ENCODE measurements at places on chromosomes 6 and 20.

DNA sequence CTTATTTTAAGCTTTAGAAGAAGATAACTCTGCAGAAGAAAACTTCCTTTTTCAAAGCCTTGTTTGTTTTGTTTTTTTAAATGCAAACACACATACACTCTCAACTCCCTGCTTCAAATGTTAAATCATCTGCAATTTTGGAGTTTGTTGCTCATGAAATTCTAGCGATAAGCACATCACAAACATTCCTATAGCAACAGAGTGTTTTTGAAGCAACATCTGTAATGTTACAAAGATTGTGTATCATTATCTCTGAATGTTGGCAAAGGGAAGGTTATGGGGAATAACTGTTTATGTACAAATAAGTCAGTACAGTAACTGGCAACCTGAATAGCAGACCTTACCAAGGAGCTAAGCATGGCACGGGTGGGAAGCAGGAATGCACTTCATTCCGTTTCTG is 84.8 kb upstream of the MRPS10 start:
- no peak for DNase-seq

DNA sequence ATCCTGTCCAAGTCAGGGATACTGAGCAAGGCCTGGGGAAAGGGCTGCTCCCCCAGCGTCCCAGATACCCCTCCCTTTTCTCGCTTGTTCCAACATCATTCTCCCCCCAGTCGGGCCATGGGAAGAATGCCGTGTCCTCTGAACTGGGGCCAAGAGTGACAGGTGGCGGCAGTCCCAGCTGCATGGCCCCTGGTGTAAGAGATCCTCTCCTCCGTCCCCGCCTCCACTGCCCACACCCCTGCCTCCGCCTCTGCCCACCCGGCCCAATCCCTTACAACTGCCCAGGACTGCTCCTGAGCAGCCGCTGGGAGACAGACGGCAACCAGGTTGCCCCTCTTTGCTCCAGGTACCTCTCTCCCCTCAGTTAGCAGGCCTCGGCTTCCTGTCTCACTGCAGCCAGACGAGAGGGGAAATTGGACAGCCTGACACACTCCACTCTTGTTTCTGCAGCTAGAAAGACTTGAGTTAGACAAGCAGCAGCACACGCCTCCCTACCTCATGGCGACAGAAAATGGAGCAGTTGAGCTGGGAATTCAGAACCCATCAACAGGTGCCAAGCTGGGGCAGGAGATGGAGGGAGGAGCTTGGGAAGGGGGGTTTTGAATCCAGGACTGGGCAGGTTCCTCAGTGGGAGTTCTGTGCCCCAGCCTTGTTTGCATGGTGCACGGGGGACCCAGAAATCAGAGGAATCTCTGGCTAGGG is at the start of gene MYLK2:
MYLK2 (plus strand) TSS at position 274 of the 702 bp plus-strand sequence; CDS start at position 499, 225 bp downstream.
- no peak for DNase-seq

GRCh38 chr6:151536188-151536479 is 42.3 kb downstream of the CCDC170 start:
- no peak for DNase-seq

- DNase-seq = no peak
Measured at GRCh38 chr6:132812756-132813172, 1.6 kb upstream of the RPS12 start.

DNA sequence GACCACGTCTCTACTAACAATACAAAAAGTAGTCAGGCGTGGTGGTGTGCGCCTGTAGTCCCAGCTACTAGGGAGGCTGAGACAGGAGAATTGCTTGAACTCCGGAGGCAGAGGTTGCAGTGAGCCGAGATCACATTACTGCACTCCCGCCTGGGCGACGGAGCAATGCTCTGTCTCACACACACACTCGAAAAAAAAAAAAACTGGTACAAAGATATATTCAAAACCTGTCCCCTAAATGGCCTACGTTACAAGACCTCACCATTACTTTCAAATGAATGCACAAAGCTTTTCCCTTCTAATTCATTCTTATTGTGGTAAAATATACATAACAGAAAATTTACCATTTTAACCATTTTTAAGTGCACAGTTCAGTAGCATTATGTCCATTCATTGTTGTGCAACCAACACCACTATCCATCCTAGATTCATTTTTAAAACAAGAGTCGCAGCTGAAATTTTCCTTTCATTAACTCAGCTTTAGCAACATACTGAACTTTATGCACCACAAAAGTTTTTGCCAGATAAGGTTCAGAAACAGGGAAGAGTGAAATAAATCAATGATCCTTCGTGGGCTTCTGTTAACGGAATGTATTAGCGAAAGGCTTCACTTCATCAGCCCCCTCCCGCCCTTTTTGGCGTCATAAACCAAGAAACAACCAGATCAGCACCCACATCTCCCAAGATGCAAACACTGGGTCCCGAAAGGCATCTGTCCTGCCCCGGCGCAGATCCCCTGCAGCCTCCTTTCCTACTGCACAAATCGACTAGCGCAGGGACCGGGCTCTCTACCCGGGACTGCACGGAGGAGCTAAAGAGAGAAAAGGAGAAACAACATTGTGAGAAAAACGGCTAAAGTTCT is 825 bp upstream of the FAM135A start:
- DNase-seq = peak; percentile 1

DNA sequence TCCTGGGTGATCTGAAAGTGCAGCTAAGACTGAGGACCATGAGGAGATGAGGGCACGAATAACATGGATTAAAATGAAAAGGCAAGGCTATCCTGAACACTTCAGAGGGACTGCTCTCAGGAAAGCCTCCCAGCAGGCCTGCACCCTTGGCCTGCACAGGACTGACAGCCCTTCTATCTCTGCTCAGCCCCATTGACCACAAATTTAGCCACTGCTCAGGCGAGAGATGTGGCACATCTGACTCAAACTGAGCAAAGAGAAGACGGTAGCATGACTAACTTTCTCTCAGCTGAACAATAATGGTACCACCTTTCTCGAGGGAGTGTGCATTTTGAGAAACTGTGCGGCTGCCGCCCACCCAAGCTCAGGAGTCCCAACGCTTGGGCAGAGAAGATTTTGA is 257.5 kb downstream of the ADGB start:
- no peak for DNase-seq

- peak; percentile 68 for DNase-seq
Measured at GRCh38 chr6:13487122-13488014, at the start of gene GFOD1. Gene GFOD1, minus strand, starts transcription at chr6:13487600. Its CDS starts 710 bp downstream, at chr6:13486890.

DNA sequence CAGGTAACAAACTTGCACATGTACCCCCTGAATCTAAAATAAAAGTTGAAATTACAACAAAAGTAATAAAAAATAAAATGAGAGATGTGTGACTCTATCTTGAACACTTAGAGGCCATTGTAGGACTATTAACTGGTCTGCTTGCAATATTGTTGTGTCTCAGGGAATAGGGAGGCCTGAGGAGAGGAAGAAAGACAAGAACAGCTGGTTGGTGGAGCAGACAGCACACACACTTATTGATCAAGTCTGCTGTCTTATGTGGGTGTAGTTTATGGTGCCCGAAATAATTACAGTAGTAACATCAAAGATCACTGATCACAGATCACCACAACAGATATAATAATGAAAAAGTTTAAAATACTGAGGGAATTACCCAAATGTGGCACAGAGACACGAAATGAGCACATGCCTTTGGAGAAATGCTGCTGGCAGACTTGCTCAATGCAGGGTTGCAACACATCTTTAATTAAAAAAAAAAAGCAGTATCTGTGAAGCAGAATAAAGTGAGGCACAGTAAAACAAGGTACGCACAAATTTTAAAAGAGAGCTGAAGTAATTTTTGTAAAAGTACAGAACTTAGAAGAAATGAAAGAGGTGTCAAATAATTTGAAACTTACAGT is 110.1 kb upstream of the HDAC2 start:
- DNase-seq = no peak

- DNase-seq = no peak
Measured at GRCh38 chr6:53735896-53736295, 58.9 kb upstream of the LRRC1 start.

DNA sequence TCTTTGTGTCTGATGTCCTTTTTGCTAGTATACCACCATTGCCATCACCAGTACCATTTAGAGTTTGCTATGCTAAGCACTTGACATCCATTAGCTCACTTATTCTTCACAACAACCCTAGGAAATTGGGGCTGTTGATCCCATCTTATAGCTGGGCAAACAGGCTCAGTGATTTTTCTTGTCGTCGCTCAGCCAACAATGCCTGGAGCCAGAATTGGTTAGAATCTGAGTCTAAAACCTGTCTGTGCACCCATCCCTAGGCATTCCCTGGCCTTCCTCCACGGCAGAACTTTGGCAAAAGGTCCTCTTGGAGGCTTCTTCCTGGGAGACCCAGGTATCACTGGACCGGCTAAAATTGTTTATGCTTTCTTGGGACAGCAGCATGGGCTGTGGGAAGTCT is 20.9 kb downstream of the PHF20 start:
- DNase-seq = no peak

- DNase-seq = no peak
Measured at GRCh38 chr6:149751239-149751638, 1.7 kb downstream of the PCMT1 start.

- no peak for DNase-seq
Measured at GRCh38 chr6:72290620-72291019, 331.2 kb upstream of the KCNQ5 start.

DNA sequence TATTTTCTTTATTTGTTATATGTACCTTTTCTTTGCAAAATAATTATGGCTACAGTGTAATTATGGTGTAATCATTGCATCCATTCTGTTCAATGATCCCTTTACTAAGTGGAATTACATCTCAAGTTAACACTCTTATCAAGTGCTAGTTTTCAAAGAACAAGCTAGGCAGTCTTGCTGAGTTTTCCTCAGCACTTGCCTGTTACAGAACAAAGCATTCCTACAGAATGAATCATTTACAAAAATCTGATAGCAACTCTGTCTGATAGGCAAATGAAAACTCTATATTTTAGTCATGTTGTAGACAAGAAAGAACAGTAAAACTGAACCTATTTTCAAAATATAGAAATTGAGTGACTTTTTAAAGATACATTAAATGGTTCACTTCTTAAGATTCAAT is 109.8 kb upstream of the POU3F2 start:
- no peak for DNase-seq

GRCh38 chr6:54087721-54088120 is 23.5 kb upstream of the MLIP start:
- DNase-seq = no peak

GRCh38 chr6:37106982-37107491 is 62.9 kb upstream of the PIM1 start:
- no peak for DNase-seq

- no peak for DNase-seq
Measured at GRCh38 chr20:22371843-22372242, 212.5 kb downstream of the FOXA2 start.

- DNase-seq = no peak
Measured at GRCh38 chr6:35370785-35371493, 28.6 kb downstream of the PPARD start.

DNA sequence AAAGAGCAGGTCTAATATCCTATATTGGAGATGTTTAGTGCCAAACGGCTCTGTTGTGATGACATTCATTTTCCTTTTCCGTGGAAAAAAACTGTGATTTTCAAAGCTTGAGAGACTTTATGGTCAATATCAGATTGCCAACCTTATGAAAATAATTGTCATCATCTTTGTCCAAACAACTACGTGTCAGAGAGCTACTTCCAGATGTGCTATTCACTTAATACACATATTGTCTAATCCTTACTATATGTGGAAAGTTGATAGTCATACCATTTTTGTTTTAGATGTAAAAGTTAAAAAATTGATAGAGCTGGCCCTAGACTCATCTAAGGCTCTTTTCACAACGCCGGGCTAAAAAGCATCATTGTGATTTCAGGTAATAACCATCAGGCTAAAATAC is 550.0 kb downstream of the PHF3 start:
- no peak for DNase-seq

- DNase-seq = no peak
Measured at GRCh38 chr6:163716690-163717089, 302.2 kb downstream of the QKI start.

- DNase-seq = no peak
Measured at GRCh38 chr20:23530937-23531567, 37.2 kb downstream of the CST9L start.

DNA sequence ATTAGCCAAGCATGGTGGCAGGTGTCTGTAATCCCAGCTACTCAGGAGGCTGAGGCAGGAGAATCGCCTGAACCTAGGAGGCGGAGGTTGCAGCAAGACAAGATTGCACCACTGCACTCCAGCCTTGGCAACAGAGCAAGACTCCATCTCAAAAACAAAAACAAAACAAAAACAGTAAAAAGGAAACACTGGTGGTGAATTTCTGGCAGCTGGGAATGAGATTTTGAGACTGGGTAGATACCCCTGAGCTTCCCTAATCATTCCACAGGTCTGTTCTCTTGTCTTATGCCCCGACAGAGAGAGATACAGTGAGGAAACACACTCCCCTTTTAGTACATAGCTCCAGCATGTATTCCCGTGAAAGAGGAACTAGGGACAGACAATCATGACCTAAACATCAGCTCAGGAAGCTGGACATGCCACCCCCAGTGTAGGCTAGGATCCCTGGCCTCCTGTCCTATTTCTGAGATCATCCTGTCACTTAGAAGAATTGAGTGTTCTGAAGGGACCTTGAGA is 9.6 kb downstream of the MAN1A1 start:
- no peak for DNase-seq

GRCh38 chr6:130724089-130724488 is 103.1 kb upstream of the SMLR1 start:
- no peak for DNase-seq

DNA sequence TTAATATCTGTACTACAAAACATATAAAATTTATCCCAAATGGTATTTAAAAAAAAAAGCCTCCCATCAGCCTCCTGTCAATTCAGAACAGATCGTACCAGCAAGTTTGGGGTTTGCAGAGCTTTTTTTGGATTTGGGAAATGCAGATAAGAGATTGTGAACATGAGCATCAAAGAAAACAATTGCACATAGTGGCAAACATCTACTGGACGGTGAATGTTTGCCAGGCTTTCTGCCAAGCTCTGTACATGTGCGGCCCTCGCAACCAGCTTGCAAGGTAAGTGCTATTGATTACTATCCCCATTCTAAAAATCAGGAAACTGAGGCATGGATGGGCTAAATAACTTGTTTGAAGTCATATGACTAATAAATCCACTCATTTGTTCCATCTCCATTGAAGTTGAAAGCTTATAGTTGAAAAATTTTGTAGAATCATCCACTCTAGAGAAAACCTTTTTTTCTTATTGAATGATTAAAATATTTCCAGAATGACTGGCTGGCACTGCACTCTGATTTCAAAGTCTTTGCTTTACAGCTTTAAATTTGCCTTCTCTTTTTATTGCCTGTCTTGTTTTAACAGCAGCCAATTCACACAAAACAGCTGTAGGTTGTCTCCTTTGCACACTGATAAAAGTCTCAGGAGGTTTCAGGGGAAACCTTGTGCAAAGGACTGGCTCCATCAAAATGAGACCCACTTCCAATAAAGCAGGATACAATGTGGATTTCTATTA is 37.4 kb upstream of the SIRT5 start:
- no peak for DNase-seq

All from stimulated activated CD4-positive, alpha-beta T cell treated with anti-CD3 and anti-CD28 coated beads, Interleukin-12 subunit alpha, Interleukin-12 subunit beta, amount 100 ng/mL, for 24 hours (primary cell).